Activated CD4-positive, alpha-beta T cell treated with anti-CD3 and anti-CD28 coated beads, Interleukin-2, amount 50 U/mL, for 16 hours (primary cell): ENCODE measurements at places on chromosomes 12 and 14.
A peak's percentile ranks its signal among the peaks of the same experiment; 100 is the strongest.

DNA sequence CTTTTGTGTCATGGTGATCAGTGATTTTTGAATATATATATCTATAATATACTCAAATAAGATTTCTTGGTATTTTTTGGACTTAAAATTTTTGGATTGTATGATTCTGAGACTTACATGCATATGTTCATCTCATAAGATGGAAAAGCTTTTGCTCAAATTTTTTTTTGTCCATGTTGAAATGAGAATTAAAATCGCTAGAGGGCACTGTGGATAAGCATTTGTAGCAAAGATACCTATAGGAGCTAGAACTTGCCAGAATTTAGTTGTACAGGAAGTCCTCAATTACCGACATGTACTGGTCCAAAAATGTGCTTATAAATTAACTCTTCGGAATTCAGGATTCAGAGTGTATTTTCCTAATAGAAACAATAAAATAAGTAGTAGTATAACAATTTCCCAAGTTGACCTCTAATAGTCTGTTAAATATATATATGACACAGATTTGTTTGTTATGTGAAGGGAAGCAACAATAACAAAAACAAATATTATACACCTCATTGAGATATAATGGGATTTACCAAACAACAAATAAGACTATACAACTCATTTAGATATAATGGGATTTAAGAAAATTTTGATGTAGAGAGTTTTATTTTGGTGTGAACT, 179.6 kb downstream of the TMEM117 start:
- peak; percentile 60 for DNase-seq

DNA sequence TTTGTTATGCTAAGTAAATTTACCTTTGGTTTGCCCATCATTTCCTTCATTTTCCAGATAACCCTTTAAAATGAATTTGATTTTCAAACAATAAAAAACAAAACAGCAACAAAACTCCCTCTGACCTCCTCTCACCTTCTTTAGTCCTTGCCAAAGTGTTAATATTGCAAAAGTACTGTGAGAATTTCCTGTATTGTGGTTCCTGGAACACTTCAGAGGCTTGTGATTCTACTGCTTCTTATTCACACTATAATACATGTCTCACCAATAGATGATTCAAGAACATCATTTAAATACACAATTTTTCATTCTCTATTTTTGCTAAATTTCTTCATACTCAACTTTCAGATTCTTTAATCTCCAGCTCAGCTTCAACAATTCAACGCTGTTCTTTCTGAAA, at the start of gene KLRD1:
TSS of gene KLRD1 (plus strand) at position 241 of the 400 bp plus-strand sequence. CDS start 208 bp downstream, outside the sequence.
- no peak for DNase-seq

- no peak for DNase-seq
These were observed 27.4 kb downstream of the TMEM63C start for GRCh38 chr14:77208979-77209318.

- DNase-seq: no peak
These were observed 771.3 kb upstream of the TBX3 start for GRCh38 chr12:115455268-115455681.

GRCh38 chr14:45715946-45716345, 462.9 kb upstream of the MIS18BP1 start:
- no peak for DNase-seq

GRCh38 chr14:43853541-43853940, 653.5 kb downstream of the FSCB start:
- DNase-seq: no peak

GRCh38 chr12:116958402-116959197, 47.9 kb downstream of the FBXW8 start:
- peak; percentile 62 for DNase-seq

DNA sequence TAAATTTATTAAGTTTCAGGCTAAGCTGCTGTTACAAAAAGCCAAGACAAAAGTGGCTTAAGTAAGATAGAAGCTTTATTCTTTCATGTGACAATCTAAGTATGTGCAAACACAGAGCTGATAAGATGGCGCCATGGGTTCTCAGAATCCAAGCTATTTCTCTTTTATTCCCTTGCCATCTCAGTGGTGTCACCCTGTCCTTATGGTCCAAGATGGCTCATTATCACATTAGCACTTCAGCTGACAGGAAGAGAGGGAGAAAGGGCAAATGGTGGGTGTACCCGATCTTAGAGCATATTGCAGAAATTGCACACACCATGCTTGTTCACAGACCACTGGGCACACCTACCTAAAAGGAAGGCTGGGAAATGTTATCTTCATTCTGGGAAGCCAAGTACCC, 211.7 kb downstream of the TMTC2 start:
- DNase-seq: no peak

DNA sequence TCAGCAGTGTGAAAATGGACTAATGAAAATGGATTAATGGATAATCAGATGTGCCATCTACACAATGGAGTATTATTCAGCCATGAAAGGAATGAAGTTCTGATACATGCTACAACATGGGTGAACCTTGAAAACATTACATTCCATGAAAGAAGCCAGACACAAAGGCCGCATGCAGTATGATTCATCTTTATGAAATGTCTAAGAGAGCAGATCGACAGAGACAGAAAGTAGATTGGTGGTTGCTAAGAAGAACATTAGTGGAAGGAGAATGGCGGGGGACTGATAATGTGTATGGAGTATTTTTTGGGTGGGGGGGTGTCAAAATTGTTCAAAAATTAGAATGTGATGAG, 47.3 kb downstream of the PRKAB1 start:
- DNase-seq: no peak

DNA sequence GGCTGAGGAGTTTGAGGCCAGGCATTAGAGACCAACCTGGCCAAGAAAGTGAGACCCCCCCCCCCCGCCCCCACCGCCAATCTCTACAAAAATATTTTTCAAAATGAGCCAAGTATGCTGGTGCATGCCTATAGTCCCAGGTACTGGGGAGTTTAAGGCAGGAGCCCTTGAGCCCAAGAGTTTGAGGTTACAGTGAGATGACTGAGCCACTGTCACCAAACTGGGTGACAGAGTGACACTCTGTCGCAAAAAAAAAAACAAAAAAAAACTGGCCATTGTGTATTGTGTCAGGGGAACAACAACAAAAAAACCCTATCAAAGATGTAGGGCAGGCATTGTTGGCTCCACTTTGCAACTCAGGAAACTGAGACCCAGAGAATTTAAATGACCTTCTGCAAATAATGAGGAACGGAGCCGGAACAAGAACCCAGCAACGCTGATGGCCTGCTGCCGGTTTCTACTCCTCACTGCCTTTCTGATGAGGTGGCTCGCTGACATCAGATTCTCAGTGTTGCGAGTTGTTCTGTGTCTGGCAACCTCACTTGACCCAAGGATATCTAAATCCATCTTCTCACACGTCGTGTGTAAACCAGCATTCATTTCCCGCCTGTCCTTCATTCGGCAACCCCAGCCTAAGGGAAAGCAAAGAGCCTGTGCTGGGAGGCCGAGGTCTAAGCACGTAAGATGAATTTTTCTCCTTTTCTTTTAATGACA, 195.2 kb upstream of the CRY1 start:
- peak; percentile 35 for DNase-seq

DNA sequence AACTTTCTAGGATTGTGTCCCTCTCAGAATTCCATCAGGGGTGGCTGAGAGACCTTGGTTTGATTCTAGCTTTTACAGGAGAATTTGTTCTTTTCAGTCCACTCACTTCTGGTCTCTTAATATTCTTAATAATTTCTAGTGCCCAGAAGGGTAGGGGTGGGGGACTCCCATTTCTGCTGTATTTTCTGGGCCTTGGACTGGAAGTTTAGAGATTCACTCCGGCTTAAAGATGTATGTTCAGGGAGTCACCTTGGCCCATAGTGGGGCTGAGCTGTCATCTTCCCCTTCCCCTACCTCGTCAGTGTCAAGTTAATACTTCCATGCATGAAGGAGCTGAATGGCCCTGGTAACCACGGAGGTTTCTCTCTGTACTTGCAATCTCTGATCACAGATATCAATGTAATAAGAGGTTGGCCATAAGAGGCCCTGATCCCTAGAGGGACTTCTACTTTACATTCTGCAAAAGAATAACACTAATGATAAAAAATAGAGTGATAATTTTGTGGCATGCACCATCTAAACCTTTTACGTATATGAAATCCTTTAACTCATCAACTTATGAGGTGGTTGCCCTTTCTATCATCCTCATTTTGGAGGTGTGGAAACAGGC, 6.7 kb downstream of the KRT81 start:
- no peak for DNase-seq

DNA sequence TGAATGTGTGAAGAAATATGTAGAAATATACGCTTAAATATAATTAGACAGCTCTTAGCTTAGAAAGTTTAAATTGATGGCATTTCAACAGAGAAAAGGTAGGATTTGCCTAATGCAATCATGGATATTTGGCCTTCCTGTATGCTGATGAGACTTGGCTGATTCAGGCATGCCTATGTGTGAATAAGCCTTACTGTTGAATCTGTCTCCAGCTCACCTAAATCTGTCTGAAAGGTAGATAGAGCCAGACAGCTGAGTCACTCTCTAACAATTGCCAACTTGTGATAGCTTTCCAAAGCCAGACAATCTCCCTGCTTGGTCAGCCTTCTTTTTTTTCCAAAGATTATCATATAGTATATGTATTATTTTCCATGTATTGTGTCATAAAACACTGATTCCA, 92.8 kb upstream of the FLRT2 start:
- DNase-seq: no peak

DNA sequence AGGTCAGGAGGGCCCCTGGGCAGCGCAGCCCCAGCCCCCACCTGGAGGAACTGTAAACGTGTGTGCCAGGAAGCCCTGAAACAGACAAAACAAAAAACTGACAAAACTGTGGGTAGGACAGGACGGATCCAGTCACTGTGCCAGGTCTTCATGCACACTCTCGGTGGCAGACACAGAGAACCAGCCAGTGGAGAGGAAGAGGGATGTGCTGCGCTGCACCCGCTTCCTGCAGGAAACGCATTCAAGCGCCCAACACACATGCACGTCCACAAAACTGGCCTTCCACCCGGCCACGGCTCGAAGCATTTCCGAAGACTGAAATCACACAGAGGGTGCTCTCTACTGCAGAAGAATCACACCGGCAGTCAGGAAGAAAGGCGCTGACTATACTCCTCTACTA, 16.9 kb downstream of the BRF1 start:
- peak; percentile 36 for DNase-seq

- DNase-seq: no peak
These were observed 32.4 kb upstream of the SLC17A8 start for GRCh38 chr12:100324498-100324897.

- DNase-seq: no peak
These were observed 38.7 kb downstream of the TTC8 start for GRCh38 chr14:88863167-88863566.

DNA sequence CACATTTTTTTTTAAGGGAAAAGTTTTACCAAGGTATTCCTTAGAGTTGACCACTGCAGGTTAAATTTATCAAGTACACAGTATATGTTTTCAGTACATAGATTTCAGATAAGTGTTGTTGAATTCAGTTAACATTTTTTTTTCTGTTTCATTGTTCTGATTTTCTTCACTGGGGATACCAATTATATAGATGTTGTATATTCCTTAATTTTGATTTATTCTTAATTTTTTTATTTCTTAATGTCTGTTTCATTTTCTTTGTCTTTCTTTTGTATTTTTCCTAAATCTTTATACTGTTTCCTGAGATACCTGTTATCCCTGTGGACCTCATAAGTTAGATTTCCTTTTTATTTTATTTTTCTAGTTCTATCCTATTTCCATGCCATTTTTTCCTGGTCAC, 234.8 kb downstream of the TTC6 start:
- no peak for DNase-seq

DNA sequence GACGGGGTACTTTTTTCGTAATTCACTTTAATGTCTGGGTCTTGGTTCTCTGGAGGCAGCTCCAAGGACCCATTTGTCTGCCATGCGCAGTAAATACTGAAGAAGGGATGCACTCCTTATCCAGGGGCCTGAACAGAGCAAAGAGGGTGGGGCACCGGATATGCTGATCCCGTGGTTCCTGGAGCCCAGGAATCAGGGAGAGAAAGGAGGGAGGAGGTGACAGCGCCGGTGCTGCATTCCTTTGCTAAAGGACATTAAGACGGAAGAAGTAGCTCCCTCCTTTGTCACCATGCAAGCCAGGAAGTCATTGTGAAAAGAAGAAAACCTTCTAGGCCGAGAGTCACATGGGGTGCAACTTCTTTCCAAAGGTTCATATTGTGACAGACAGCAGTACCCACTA, 1057.7 kb downstream of the VRK1 start:
- DNase-seq: no peak

- no peak for DNase-seq
These were observed 14.4 kb upstream of the GUCY2C start for GRCh38 chr12:14710632-14711320.

DNA sequence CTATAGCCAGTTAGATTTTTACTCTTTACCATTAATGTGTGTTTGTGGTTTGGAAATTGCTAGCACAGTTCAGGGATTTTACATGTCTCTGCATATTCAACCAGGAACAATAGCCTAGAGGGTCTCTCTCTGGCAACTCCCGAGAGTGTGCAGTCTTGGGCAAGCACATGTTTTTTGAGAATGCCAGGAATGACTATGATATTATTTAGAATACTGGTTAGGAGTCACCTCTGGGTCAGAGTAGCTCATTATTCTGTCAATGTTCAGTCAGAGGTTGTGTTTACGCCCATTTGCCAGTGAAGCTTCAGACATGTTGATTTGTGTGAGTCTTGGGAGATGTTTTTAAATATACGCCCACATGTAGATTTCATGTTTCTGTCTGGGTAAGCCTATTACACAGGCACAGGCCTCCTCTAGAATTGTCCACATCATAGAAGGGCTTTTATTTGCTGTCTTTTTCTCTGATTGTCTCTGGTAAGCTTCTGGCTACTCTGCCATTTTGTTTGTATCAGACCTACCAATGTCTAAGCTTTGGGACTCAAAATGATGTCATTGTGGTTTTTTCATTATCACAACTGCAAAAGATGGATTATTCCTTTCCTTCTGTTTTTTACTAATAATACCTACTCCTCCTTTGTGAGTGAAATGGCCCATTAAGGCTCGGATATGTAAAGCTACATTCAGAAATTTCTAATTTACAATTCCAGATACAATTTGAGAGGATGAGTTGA, 203.1 kb upstream of the PPFIA2 start:
- no peak for DNase-seq

DNA sequence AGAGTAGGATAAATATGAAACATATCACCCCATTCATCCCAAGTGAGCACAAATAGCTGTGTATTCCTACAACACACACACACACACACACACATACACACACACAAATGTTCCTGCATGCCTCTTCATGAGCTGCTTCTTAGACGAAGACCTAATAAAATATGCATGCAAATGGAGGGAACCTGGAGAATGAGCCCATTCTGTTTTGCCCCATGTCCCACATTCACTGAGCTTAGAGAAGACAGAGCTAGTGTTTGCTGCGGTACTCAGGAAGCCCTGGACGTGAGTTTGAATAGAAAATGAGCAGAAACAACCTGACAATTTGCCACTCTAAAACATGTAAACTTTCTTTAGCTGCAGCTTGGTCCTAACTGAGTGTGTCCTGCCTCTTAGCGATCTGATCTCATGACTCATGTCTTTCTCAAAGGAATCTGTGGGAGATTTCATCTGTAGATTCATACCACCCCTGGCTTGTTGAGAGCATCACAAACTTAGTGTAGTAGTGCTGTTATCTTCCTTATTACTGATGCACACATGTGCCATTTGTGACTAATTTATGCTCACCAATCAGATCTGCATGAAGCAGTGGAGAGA, 86.8 kb downstream of the ITPR2 start:
- peak; percentile 23 for DNase-seq

GRCh38 chr14:69855180-69855832, 23.9 kb upstream of the SMOC1 start:
- no peak for DNase-seq

- DNase-seq: peak; percentile 75
These were observed 2.7 kb downstream of the PCNX4 start for GRCh38 chr14:60094306-60094897.

- no peak for DNase-seq
These were observed 205.7 kb upstream of the NPAS3 start for GRCh38 chr14:32733015-32733414.

- no peak for DNase-seq
These were observed 97.1 kb downstream of the TNFAIP2 start for GRCh38 chr14:103220134-103220981.
